ENCODE measurements at places on chromosomes 7 and 10.

GRCh38 chr10:14555807-14556206 lies 218.9 kb downstream of the FAM107B start:
- no peak for DNase-seq

- peak; percentile 62 for DNase-seq
Observed at GRCh38 chr10:22335173-22335933, 9.9 kb upstream of the SPAG6 start.

DNA sequence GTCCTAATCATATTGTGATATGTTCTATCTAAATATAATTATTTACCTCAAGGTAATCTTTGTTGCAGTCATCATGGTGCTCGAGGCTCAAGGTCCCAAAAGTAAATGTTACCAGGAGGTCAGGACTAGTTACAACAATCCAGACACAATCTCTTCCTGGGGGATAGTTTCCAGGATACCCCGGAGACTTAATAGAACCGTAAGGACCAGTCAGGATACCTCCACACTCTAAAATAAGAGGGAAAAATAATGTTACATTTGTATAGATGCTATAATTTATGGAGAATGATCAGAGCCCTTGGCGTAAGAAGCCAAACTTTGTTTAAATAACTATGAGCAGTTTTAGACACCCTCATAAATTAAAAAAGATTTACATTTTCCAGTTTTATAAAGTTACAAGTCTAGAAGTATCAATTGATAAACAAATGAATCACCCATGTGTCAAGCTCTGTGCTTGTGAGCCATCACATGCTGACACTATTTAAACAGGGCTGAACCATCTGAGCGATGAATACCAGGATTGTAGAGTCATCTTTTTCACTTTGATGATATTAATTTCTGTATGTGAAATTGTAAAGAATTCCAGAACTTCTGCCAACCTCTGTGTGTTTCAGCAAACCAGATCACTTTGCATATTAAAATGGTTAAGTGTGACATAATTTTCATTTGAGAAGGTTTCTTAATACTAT lies 41.3 kb downstream of the CUBN start:
- DNase-seq: no peak

DNA sequence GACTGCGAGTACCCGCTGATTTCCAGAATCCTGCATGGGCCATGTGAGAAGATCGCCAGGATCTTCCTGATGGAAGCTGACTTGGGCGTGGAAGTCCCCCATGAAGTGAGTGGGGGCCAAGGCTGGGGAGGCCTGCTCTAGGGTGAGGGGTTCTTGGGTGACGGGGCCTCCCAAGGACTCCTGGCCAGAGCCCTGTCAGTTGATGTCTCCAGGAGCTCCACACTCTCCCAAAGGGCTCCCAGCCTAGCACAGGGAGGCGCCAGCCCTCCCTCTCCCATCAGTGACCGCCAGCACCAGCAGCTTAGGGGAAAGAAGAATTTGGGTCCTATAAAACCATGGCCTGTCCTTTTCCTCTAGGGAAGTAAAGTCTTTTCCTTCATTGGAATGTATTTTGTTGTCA lies 9.8 kb upstream of the ZNF22 start:
- DNase-seq: no peak

DNA sequence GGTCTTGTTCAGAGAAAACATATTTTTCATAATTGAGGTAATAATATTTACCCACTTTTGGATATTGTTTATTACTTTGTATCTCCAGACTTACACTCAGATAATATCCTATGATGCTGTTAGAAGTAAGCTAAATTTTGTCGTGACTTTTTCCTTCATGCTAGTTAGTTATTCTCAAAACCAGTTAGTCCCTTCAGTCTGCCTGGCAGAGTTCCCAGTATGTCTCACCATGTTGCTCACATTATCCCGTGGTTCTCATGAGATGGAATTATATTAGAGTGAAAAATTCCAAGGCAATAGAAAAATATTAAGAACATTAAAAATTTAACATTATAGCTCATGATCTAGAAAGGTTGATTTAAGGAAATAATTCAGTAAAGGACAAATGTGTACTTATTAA lies 81.5 kb upstream of the SMIM30 start:
- no peak for DNase-seq

GRCh38 chr7:36266683-36267082 lies 113.6 kb downstream of the EEPD1 start:
- no peak for DNase-seq

DNA sequence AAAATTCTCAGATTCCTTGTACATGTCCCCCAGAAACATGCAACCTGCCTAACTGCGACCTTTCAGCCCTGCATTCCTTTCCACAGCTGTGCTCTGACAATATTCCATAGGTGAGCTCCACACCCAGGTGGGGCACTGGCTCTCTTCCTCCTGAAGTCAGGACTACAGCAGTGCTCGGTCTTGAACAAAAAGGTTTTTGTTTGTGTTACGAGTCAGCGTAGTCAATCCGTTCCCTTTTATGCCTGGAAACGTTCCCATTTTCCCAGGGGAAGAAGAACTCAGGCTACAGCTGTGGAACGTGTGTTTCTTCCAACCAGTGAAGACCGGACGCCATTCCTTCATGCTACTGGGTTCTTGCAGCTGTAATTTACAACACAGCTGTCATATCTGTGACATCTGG lies 52.4 kb upstream of the PFKP start:
- DNase-seq: no peak

DNA sequence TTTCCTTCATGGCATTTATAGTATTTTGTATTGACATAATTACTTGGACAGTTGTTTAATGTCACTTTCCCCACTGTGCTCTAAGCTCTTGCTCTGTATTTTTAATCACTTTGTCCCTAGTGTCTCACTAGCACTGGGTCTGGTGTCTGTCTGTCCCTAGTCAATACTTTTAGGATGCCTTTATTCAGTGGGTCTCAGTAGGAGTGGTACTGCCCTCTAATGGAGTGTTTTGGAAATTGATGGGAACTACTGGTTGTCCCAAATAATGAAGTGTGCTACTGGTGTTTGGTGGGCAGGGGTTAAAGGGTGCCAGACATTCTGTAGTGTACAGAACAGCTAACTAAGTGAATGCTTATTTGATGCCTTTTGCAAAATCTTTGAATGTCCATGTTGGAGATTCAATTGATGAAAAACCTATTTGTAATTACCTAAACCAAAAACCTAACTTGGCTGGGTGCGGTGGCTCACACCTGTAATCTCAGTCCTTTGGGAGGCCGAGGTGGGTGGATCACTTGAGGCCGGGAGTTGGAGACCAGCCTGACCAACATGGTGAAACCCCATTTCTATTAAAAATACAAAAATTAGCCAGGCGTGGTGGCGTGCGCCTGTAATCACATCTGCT lies 33.3 kb downstream of the CDK14 start:
- DNase-seq: no peak

DNA sequence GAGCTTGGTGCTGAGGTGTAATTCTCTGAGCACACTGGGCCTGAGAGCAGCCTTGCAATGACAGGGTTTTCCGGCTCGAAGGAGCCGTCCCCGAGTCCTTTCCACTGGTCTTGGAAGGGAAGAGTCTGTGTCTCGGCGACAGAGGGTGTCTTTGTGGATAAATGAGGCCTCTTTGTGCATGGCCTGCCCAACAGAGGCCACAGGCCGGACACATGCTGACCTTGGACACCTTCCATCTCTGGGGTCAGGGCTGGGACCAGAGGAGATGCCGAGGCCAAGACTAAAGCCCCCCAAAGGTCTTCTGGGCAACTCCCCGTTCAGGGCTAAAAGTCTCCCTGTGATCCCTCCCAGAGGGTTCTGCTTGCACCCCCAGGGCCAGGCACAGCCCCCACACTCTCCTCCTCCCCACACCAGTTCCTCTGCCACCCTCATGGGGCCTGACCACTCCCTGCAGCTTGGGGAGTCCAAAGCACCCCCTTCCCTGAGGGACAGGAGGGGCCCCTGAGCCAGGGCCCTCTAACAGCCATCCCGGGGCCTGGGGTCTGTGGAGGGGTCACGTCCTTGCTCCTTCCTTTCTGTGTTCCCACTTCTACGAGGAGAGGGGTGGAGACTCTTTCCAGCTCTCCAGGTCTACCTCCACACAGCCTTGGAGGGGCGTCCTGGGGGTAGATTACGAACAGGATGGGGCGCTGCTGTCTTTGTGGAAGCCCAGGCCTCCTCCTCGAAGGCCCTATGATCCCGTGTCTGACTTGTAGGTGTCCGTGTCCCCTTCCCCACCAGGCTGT lies 130.6 kb upstream of the FAM20C start:
- DNase-seq: no peak

DNA sequence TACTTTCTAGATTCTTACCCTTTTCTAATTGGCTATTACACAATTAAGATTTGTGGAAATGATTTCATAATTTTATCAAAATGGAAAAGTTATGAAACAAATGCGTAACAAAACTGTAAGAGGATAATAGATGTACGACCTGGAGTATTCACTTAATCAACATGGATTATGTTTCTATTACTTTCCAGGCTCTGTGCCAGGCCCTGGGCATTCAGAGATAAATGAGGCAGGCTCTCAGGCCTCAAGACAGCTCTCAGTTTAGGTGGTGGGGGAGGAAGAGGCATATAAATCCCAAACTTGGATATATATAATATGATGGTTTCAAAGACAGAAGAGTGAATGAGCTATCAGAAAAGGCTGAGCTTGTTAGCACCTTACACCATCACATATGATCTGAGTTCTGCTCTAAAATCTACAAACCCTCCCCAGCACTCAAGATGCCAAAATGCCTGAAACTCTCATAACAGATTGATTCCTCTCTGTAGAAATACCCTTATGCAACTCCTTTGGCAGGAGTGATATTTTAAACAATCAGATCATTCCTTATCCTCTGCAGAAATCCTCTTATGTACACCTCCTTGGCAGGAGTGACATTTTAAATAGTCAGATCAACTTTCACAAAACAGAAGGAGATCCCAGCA lies 42.5 kb downstream of the ACBD5 start:
- DNase-seq: no peak

GRCh38 chr10:114646426-114646825 lies 11.6 kb downstream of the ABLIM1 start:
- DNase-seq: no peak

GRCh38 chr7:17362439-17363105 lies 64.1 kb downstream of the AHR start:
- no peak for DNase-seq

DNA sequence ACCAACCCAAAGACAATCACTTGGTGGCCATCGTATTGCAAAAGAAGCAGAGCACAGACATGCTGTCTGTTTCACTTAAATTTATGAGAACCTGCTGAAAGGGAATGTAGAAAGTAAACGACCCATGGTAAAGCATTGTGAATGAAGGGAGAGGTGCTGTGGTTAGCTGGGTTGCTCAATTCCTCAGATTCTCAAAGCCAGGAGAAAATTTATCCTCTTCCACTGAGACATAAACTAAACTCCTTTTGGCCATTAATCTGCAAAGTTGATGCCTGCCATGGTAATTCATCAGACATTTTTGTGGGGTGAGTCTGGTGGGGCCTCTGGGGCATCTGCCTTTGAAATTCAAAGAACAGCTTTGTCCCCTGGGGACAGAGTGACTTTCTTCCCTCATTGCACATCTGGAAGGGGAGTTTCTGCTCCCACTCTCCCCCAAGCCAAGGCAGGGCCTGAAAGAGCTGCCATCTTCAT lies 951.0 kb downstream of the LRMDA start:
- DNase-seq: no peak

GRCh38 chr7:94289071-94289470 lies 105.6 kb upstream of the COL1A2 start:
- no peak for DNase-seq

- no peak for DNase-seq
Observed at GRCh38 chr7:132783824-132784223, 207.6 kb upstream of the PLXNA4 start.

GRCh38 chr10:62258926-62259325 lies 9.7 kb downstream of the RTKN2 start:
- DNase-seq: no peak

DNA sequence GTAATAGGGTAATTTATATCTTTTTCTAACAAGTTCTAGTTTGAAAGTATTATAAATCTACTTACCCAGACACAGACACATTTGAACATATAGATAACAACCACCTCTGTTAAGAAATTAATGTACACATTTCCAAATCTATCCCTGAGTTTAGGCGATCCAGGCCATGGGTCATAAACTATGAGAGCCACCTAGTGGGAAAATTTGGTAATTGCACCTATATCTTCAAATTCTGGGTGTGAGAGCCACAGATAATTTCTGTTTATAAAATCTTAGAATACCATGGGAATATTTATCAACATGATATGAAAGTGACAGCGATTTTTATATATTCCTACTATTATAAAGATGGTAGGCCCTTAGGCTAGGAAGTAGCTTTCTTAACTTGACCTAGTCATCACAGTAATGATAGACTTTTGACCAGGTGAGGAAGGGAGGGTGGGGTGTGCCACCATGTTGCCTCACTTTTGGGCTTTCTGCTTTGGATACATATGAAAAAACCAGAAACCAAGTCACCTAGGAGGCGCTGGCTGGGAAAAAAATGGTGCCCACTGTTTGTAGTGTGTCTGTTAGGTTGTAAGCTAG lies 8.0 kb upstream of the EPHA1 start:
- no peak for DNase-seq

DNA sequence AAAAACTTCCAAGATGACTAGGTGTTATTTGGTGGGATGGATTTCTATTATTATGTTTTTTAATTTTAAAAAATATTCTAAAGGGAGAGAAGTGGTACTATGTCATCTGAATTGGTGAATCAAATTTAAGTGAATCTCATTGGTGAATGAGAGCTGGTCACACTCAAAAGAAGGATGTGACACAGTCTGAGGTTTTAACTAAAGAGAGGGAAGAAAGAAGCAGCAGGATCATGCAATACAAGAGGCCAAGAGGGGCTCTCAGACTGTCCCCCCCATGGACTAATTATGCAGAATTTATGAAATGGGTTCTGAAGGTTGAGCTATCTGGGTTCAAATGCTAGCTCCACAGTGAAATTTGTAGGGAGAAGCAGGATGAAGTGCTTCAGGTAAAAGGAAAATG lies 16.2 kb downstream of the MACC1 start:
- no peak for DNase-seq

GRCh38 chr7:80999771-81000170 lies 80.9 kb upstream of the SEMA3C start:
- DNase-seq: no peak

DNA sequence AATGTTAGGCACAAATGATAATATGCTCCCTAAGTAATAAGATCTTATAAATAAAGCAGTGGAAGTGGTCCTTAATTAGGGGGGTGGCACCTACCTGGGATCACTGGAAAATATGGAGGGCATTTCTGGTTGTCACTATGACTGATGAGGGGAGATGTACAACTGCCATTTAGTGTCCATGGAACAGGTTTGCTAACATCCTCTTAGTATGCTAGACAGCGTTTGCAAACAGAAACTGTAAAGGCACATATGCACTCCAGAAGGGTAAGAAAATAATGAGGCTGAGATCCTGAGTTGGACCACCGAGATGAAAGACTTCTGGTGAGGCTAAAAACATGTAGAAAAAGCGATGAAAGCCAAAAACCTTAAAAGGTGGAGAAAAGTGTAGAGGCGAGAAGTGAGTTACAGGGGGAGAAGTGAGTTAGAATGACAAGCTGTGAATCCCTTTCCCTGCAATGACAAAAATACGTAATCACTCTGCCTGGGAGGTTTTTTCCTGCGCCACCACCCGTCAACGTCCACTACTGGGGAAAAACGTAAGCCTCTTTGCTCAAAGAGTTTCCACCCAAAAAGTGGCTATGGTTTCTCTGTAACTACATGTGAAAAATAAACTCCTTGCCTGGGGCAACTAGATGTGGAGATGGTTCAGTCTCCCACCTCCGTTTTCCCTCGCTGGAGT lies 767 bp downstream of the KRIT1 start:
- DNase-seq: peak; percentile 3
